ENCODE measurements at places on chromosomes 11 and 22.

- peaks cover 15% of the 10 kb centered on the region for H3K4me1 ChIP-seq
- no peaks in the 10 kb centered on the region for H3K27me3 ChIP-seq
- H3K4me3 ChIP-seq: no peak overlapping the region
- no peak overlapping the region for H3K27ac ChIP-seq
- H3K36me3 ChIP-seq: no peaks in the 10 kb centered on the region
Measured at GRCh38 chr11:1603629-1604028, 4.6 kb downstream of the KRTAP5-3 start.

DNA sequence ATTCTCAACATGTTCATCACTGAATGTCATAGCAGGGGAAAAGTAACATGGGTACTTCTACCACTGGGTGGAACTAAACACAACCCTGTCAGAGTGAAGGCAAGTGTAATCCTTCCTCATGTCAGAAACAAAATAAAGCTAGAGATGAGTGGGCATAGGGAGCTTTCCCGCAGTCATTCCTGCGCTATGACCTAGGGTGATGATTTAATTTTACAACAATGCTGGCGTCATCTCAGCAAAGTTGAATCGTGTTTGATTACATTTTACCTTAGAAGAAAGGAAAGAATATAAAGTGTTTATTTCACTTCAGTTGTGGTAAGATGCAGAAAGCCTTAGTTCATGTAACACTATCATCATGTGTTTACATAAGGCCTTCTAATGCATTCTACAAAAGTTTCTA is 355.6 kb downstream of the METTL15 start:
- no peaks in the 10 kb centered on the region for H3K27me3 ChIP-seq
- H3K27ac ChIP-seq: no peak overlapping the region
- no peaks in the 10 kb centered on the region for H3K36me3 ChIP-seq
- no peak overlapping the region for H3K4me3 ChIP-seq
- DNase-seq: no peak

- H3K27me3 ChIP-seq: no peaks in the 10 kb centered on the region
- no peaks in the 10 kb centered on the region for H3K36me3 ChIP-seq
- H3K27ac ChIP-seq: no peak overlapping the region
- H3K4me1 ChIP-seq: peaks cover 31% of the 10 kb centered on the region
- no peak for DNase-seq
- no peak overlapping the region for H3K4me3 ChIP-seq
Measured at GRCh38 chr22:30610299-30610698, 3.3 kb downstream of the TCN2 start.

DNA sequence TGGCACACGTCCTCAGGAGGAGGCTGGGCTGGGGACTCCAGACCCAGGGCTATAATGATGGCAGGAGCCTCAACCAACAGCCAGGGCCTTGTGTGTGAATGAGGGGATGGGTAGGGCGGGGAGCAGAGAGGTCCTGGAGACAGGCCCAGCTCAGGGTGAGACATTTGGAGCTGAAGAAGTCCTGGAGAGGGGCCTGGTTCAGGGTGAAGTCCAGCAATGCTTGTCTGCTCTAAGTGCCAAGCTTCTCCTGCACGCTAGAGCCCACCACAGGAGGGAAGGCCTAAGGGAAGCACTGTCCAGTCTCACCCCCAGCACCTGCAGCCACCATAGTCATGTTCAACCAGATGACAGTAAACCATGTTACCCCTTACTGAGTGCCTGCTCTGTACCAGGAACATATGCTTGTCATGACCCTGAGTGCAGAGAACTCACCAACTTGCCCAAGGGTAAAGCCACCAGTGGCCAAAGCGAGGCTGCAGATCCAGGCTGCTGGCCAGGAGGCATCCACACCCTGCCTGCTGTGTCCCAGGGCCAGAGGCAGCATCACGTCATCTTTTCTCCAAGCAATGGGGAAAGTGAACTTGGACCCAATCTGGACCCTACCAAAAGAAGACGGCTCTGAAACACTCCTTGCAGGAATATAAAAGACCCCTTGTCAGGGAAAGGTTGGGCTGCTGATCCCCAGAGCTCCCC is 24.0 kb downstream of the LMO1 start:
- no peak overlapping the region for H3K27ac ChIP-seq
- no peak overlapping the region for H3K4me3 ChIP-seq
- no peaks in the 10 kb centered on the region for H3K27me3 ChIP-seq
- no peak for DNase-seq

GRCh38 chr11:16881074-16881709 is 133.0 kb downstream of the PLEKHA7 start:
- no peaks in the 10 kb centered on the region for H3K36me3 ChIP-seq
- H3K27me3 ChIP-seq: no peaks in the 10 kb centered on the region
- no peaks in the 10 kb centered on the region for H3K4me1 ChIP-seq

- H3K27me3 ChIP-seq: no peaks in the 10 kb centered on the region
Measured at GRCh38 chr22:26691377-26691716, 34.0 kb downstream of the MIAT start.

DNA sequence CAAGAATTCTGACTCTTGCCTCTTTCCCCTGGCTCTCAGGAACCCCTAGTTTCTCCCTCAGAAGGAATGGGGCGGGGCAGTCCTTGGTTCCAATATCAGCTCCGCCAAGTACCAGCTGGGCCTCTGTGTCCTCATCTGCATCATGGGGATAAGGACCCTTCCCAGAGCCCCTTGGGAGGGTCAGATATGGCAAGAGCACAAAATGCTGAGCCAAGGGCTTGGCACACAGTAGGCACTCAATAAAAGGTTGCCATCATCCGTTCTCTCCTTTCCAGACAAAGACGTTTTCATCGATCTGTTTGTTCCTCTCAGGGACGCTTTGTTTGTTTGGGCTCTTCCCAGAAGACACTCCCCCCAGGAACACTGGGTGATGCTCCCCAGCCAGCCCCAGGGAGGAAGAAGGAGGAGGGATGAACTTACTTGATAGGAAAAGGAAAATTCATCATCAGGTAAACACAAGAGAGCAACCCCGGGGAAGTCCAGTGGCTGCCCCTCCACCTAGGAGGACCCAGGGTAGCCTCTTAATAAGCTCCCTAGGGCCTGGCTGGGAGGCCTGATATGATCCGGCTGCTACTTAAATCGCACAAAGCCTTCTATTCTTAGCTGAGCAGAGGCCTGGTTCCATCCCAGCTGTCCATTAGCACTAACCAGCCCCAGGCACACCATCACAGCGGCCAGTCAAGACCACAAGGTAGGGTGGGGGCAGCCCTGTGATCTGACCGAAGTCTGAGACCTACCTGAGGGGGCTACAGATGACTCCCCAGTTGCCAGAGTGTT is 19.6 kb downstream of the GDPD5 start:
- H3K27me3 ChIP-seq: no peaks in the 10 kb centered on the region
- H3K36me3 ChIP-seq: no peaks in the 10 kb centered on the region
- no peak overlapping the region for H3K27ac ChIP-seq
- no peak overlapping the region for H3K4me3 ChIP-seq
- H3K4me1 ChIP-seq: peaks cover 34% of the 10 kb centered on the region

- no peak overlapping the region for H3K27ac ChIP-seq
- H3K36me3 ChIP-seq: no peaks in the 10 kb centered on the region
- H3K27me3 ChIP-seq: no peaks in the 10 kb centered on the region
- H3K4me3 ChIP-seq: no peak overlapping the region
- no peak for DNase-seq
- H3K4me1 ChIP-seq: no peaks in the 10 kb centered on the region
Measured at GRCh38 chr11:128181088-128181480, 406.3 kb downstream of the ETS1 start.

GRCh38 chr11:105162506-105162905 is 22.9 kb upstream of the CARD18 start:
- no peak overlapping the region for H3K4me3 ChIP-seq
- no peaks in the 10 kb centered on the region for H3K36me3 ChIP-seq
- no peaks in the 10 kb centered on the region for H3K4me1 ChIP-seq
- H3K27me3 ChIP-seq: no peaks in the 10 kb centered on the region

DNA sequence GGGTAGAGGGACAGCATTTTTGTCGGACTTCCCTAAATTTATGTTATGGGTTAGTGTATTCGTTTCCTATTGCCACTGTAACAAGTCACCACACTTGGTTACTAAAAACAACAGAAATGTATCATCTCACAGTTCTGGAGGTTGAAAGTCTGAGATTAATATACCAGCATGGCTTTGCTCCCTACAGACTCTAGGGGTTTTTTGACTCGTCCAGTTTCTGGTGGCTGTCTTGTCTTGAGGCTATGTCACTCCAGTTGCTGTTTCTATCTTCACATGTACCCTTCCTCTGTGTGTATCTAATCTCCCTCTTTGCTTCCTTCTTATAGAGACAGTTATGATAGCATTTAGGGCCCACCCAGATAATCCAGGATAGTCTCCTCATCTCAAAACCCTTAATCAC is 9.1 kb upstream of the CCDC179 start:
- H3K4me3 ChIP-seq: no peak overlapping the region
- no peak overlapping the region for H3K27ac ChIP-seq
- H3K36me3 ChIP-seq: no peaks in the 10 kb centered on the region

- DNase-seq: no peak
- no peak overlapping the region for H3K27ac ChIP-seq
- peaks cover 10% of the 10 kb centered on the region for H3K36me3 ChIP-seq
- H3K4me1 ChIP-seq: no peaks in the 10 kb centered on the region
Measured at GRCh38 chr11:45226901-45227300, 59.2 kb downstream of the SYT13 start.

- H3K27ac ChIP-seq: peak overlapping the region; percentile 94
- H3K36me3 ChIP-seq: peaks cover 64% of the 10 kb centered on the region
- peaks cover 73% of the 10 kb centered on the region for H3K4me1 ChIP-seq
- no peaks in the 10 kb centered on the region for H3K27me3 ChIP-seq
- H3K4me3 ChIP-seq: peak overlapping the region; percentile 59
Measured at GRCh38 chr11:65639623-65640482, 2.0 kb downstream of the SIPA1 start.

DNA sequence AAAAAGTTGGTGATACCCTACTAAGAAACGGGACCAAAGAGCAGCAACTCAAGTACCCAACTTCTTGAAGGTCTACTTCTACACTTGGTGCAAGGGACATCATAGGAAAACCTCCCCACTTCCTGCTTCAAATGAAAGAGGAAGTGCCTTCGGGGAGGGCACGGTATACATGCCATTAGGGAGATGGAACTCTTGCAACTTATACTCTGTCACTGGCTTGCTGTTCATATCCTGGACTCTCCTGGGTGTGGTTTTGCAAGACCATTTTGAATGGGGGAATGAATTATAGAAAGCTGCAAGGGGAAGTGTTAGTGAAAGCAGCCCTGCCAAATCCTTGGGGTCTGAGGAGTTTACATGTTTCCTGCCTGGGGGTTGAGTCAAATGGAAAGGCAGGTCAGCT is 41.9 kb downstream of the CSNK2A3 start:
- no peaks in the 10 kb centered on the region for H3K27me3 ChIP-seq
- peaks cover 5% of the 10 kb centered on the region for H3K4me1 ChIP-seq
- peak; percentile 22 for DNase-seq
- H3K4me3 ChIP-seq: no peak overlapping the region

DNA sequence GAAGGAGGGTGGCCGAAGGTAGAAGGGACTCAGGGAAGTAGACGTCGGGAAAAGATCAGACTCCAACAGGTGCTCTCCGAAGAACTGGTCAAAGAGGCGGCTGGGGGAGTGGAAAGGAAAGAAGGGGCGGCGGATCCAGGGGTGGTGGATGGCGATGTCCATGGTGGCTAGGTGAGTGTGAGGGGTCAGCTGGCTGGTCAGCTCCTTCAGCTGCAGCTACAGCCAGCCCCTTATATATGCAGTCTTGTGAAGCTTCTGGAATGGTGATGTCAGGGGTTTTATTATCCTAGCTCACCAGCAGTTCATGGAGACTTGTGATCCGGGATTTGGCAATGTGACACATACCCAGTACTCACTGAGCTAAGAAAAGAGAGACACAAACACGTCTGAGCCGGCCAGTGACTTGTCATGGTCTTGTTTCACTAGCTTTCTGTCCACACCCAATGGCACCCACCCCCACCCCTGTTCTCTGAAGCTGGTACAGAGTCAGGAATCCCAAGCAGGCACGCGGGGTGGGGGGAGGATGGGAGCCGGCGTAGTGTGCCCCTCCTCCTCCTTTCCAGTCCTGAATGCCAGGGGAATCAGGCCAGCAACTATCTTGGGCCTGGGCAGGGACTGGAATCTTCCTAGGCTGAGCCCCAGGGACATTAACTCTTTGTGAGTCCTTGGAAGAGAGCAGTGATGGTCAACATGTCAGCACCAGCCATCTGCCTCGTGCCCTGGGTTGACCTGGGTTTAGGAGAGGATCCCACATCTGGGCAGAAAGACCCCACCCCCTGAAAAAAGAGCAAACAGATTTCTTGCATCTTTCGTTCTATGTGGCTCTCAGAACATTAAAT is at the start of gene CRYAB:
Gene CRYAB, minus strand, starts transcription at position 208 of the 839 bp plus-strand sequence. Its CDS starts 46 bp downstream, at position 162.
- H3K27ac ChIP-seq: no peak within 1 kb of the TSS
- peaks cover 39% of the 10 kb centered on the region for H3K27me3 ChIP-seq
- H3K4me3 ChIP-seq: no peak within 1 kb of the TSS
- no peaks in the 10 kb centered on the region for H3K4me1 ChIP-seq
- no peak for DNase-seq
- no peaks in the 10 kb centered on the region for H3K36me3 ChIP-seq

- peak overlapping the region; percentile 90 for H3K27ac ChIP-seq
- DNase-seq: no peak
- H3K27me3 ChIP-seq: no peaks in the 10 kb centered on the region
- peak overlapping the region; percentile 78 for H3K4me3 ChIP-seq
Measured at GRCh38 chr11:93196816-93197379, 893 bp downstream of the SLC36A4 start.

DNA sequence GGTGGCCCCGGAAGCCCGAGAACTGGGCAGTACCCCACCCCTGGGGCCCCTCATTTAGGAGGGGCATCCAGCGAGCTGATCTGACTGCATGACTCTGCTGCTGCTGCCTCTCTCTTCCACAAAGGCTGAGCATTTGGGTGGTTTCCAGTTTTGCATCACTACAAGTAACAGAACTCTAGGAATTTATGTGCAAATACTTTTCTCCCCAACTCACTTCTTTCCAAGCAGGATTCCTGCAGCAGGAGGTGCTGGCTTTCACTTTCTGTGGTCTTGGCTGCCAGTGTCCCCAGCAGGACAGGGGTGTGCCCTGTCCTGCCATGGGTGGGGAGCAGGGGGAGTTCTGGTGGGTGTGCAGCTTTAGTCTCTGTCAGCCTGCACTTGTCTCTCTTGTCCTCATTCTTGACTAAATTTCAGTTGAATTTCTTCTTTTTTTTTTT is 21.2 kb downstream of the UPB1 start:
- H3K4me1 ChIP-seq: no peaks in the 10 kb centered on the region
- H3K36me3 ChIP-seq: no peaks in the 10 kb centered on the region
- DNase-seq: no peak

- H3K27ac ChIP-seq: no peak overlapping the region
- H3K4me1 ChIP-seq: peaks cover 3% of the 10 kb centered on the region
- no peak overlapping the region for H3K4me3 ChIP-seq
- H3K36me3 ChIP-seq: no peaks in the 10 kb centered on the region
- H3K27me3 ChIP-seq: peaks cover 2% of the 10 kb centered on the region
Measured at GRCh38 chr11:65822776-65823528, 10.8 kb upstream of the SNX32 start.

- H3K4me3 ChIP-seq: no peak overlapping the region
- no peaks in the 10 kb centered on the region for H3K27me3 ChIP-seq
- no peak overlapping the region for H3K27ac ChIP-seq
- no peaks in the 10 kb centered on the region for H3K4me1 ChIP-seq
- no peaks in the 10 kb centered on the region for H3K36me3 ChIP-seq
- no peak for DNase-seq
Measured at GRCh38 chr22:47122441-47123000, 360.1 kb downstream of the TBC1D22A start.

Measured in CD4-positive, alpha-beta T cell (primary cell).